ENCODE measurements at places on chromosomes 2 and 18.

- no peak for DNase-seq
These were observed 104.3 kb downstream of the AGPS start for GRCh38 chr2:177496921-177497320.

DNA sequence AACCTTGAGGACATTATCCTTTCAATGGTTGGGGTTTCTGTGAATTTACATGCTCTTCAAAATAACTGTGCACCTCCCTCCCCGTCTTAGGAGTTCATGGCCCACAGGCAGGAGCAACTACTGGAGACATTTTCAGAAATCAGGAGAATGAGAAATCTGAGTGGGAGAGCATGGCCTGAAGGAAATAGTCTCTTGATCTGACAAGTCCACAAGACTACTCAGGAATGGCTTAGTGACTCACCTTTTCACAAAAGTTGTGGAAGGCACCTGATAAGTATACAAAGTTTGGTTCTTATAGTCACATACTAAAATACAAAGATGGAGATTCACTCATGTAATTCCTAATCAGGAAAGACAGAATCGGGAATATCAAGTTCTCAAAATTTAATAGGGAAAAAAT is 83.6 kb upstream of the NCKAP5 start:
- no peak for DNase-seq

DNA sequence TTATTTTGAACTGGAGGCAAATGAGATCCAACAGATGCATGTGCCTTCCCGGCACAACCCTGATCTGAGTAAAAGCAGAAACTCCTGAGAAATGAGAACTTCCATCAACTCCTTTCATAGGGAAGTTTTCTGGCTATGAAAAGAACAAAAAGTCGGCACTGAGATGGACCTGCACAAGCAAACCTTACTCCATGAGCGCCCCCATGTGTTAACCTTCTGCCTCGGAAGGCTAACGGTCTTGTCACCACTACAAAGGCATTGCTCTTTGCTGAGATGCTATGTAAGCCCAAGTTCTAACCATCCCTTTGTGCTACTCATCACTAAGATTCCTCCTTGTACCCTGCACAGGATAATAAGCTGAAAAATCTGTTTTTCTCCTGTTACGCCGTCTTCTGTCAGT is 57.3 kb upstream of the SULT1C3 start:
- DNase-seq, result no peak

- DNase-seq, result no peak
These were observed 6.3 kb upstream of the MCFD2 start for GRCh38 chr2:46921676-46922448.

GRCh38 chr18:275486-275885 is 7.6 kb upstream of the THOC1 start:
- no peak for DNase-seq

DNA sequence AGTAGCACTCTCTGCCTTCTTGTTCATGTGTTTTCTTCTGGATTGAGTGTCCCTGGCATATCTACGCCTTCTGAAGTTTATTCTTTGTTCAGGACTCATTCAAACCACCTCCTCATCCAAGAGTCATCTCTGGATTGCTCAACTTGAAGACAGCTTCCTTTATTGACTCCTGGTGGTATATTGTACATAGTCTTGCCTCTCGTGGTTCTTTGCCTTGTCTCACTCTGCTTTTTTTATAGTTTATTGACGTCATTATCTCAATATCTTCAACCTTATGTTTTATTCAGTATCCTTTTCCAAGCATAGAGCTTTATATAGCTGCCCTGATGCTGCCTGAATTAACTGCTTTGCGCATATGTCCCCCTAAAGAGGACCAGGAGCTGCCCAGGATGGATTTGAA is 161.7 kb downstream of the INSIG2 start:
- no peak for DNase-seq

- DNase-seq, result no peak
These were observed 352.3 kb upstream of the MEIS1 start for GRCh38 chr2:66082581-66082980.

GRCh38 chr2:219266886-219267285 is 12.3 kb upstream of the DNAJB2 start:
- no peak for DNase-seq

- no peak for DNase-seq
These were observed 166.5 kb upstream of the ALPP start for GRCh38 chr2:232211743-232212686.

DNA sequence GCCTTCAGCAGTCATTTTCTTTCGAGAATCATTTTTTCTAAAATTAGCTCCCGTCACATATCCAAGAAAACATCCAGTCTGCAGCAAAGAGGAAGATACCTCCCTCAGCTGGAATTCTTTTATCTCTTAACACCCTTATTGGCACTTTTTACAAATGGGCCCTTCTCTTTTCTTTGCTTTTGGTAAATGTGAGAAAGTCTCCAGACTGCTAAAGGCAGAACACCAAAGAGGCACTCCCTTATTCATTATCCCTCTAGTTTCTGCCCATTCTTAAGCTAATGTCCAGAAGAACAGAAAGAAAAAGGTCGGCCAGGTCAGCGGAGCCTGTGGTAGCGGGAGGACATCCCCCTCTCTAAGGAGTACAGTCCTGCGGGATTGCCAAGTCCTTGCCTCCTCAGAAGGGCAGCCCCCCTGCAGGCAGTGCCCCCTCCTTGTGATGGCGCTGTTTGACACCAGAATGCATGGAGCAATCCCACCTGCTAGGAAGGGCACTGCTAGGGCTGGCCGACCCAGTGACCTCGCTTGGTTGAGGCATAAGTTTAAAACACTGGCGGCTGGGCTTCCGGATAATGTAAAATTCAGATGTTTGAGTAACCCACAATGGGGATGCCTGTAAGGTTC is 34.0 kb downstream of the ST6GAL2 start:
- DNase-seq, result no peak

- DNase-seq, result no peak
These were observed 25.0 kb downstream of the CEP68 start for GRCh38 chr2:65081232-65081685.

DNA sequence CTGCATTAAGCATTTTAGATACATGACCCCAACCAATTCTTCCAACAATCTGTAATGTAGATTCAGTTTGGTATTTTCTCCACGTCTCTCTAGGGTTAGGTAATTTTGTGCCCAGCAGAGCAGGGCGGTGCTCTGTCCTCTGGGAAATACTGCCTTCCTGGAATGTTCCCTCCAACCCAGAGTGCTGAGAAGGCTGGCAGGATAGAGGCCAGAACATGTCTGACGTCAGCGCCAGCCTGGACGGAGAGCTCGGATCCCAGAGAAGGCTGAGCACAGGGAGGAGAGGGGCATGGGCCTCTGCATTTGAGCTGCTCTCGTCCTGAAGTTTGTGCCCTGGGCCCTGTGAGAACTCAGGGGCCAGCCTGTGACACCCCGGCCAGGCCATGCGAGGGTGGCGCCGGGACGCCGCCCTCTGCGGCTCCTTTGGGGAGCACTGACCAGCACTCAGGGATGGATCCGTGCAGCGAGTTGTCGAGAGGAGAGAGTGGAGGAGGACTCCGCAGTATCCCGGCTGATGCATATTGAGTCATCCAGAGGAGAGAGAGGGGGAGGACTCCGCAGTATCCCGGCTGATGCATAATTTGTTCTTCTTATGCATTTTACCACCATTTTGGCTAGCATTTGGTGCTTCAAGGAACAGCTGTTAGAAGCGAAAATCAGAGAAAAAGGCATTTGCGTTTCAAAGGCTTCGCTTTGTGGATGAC is 80.0 kb upstream of the PXDN start:
- no peak for DNase-seq

DNA sequence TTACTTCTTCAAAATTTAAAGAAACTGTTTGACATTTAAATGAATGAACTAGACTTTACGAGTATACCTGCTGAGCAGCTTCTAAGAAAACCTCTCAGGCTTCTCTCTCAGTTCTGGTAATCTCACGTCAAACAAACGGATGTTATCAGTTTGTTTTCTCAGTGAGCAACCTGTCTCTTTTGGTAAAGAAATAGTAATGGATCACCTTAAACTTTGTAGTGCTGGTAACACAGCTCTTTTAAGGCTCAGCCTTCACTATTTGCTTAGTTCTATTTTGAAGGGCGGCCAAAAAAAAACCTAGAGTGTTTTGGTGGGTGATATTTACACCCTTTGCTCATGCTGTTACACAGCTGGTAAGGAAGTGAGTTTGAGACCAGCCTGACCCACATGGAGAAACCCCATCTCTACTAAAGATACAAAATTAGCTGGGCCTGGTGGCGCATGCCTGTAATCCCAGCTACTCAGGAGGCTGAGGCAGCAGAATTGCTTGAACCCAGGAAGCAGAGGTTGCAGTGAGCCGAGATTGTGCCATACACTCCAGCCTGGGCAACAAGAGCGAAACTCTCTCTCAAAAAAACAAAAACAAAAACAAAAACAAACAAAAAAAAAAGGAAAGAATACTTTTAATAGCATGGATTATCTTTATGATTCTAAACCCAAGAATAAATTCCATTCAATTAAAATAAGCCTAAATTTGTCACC is 15.9 kb downstream of the FN1 start:
- DNase-seq, result no peak

GRCh38 chr2:17303521-17303920 is 214.7 kb downstream of the RAD51AP2 start:
- no peak for DNase-seq

DNA sequence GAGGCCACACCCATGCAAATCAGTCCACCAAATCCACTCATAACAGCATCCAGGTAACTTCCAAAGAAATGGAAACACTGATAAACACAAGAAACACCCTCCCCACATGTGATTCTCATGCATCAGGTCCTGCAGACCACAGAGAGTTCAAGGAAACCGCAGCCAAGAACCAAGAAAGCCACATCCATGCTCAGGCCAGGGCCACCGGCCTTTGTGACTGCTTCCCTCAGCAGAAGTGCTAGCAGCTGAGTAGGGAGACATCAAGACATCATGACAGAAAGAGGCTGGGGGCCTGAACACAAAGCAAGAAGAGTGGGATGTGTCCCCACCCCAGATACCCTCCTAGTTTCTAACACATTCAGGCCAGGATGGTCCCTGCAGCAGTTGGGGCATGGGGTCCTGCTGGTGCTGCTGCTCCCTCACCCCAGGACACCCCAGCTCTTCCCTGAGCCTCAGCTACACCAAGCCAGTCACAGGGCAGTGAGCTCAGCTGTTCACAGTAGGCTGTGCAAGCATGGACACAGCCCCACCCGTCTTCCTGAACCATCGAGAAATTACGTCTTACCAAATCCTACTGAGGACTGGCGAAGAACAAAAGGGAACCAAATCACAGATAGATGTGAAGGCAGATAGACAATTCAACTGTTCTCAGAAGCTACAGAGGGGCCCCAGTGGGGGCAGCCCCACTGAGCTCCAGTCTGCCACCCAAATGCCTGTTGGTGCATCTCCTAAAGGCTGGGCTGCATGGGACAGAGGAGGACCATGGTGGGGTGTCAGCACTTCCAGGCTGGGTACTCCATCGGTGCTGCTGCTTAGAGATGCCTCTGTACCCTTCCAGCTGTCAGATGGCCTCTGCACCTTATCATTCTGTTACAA is 60.9 kb downstream of the HDAC4 start:
- no peak for DNase-seq

DNA sequence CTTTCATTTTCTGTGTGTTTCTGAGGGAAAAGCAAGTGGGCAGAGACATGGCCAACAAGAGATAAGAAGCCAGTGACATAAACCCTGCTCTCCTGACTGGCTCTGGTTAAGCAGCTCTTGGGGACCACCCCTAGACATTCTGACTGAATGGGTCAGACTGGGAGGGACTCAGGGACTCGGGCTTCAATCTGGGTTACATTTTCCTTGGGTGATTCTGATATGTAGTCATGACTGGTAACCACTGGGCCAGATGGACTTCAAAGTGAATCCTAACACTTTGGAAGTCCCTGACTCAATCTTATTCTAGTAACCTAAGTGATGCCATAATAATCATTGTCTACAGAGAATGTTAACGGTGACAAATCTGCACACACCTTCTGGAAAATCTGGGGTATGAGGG is 397.8 kb downstream of the NBAS start:
- DNase-seq, result no peak

DNA sequence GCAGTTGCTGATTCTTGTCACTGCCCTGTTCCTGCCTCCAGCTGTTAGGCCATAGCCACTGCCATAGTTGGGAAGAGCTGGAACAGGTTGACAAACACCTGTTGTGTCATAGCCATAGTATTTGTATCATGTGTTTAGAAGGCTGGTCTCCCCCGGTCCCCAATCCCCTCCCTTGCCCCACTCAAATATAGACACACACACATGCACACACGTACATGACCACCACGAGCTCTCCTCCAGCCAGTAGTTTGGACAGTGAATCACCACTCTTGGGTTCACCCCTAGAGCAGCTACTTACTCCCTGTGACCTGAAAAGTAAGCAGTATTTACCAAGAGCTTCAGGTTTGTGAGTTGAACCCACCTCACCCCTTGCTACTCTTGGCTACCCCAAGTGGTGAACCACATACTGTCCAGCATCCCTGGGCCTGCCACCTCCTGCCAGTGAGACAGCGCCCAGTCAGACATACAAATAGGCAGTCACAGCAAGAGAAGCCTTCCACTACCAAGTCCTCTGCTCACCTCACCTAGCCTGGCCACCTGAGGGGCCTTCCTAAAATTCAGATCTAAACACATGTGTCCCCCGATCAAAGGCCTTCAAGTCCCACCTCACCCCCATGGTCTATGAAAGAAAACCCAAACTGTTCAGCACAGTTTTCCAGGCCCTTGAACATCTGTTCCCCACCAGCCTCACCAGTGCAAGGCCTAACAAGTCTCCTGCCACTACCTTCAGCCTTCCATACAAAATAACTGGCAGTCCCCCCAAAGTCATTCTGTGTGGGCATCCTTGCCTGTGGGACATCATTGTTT is 7.1 kb downstream of the PCBP1 start:
- no peak for DNase-seq

- DNase-seq, result no peak
These were observed 87.6 kb upstream of the ODC1 start for GRCh38 chr2:10535703-10536102.

DNA sequence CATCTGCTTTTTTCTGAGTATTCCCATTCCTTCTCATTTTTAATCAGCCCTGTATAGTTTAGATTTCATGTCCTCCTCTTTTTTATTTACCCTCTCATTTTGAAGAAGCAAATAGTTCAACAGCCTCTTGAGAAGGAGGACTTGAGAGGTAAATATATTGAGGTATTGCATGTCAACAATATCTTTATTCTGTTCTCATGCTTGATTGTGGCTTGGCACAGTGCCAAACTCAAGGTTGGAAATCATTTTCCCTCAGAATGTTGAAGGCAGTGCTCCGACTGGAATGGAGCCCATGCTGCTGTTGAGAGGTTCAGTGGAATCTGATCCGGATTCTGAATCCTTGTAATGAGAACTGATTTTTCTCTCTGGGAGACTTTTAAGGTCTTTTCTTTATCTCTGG is 31.0 kb upstream of the GALNT3 start:
- DNase-seq, result no peak

- DNase-seq, result no peak
These were observed 16.0 kb downstream of the DNAH6 start for GRCh38 chr2:84532291-84532690.

GRCh38 chr2:150627526-150627925 is 140.1 kb upstream of the RND3 start:
- DNase-seq, result no peak

GRCh38 chr2:162574615-162575452 is 230.9 kb downstream of the GCA start:
- no peak for DNase-seq
